ENCODE measurements at places on chromosomes 4 and X. TPM values are rescaled to one million over a fixed set of nuclear protein-coding genes. Genes with fewer than 3 reads are reported as not detected.

DNA sequence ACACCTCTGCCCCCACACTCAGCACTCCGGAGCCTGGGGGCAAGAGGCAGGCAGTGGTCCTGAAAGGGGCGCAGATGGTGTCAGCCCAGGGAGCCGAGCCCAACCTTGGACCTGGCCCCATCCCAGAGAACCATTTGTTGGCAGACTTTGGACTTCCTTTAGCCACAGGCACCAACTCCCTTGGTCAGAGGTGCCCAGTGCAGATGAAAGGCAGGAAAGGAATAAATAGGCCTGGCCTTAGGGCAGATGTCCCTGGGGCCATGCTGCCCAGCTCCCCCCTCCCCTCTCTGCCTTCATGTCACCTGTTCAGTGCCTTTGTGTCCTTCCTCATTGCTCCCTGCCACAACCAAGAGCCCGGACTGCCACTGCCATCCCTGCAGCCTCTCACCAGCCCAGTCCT is 52.8 kb downstream of the SEL1L3 start:
- peaks cover 3% of the 10 kb centered on the region for H3K4me1 ChIP-seq
- H3K27ac ChIP-seq: no peak overlapping the region
- no peaks in the 10 kb centered on the region for H3K27me3 ChIP-seq

DNA sequence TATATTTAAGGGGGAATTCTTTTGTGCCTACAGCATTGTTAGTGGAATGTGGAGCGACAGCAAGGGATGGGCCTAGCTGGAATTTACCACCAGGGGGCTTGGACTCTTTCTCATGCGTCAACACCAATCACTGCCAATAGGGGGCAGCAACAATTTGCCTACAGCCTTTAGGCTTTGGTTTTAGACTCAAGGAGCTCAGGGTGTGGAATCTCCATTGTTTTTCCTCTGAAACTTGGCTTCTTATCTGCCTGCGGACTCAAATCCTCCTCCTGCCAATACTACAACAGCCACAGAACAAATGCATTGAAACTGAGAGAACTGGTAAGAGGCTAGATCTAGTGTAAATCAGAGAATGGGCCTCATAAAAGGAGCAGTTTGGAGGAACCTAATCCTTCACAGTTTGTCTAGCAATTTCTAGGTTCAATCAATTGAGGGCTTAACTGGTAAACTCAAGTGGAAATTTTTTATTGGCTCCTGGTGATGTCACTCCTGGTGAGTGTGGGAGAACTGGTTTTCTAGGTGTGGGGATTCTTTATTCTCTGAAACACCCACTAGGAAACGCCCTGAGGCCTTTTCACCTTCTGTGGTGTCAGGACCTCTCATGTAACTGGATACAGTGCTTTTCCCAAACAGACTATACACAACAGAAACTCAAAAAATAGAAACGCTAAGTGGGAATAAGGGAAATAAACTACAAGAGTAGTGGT is 27.9 kb upstream of the TMSB4X start:
- H3K4me1 ChIP-seq: no peaks in the 10 kb centered on the region
- no peak overlapping the region for H3K4me3 ChIP-seq
- DNase-seq: peak; percentile 86
- no peaks in the 10 kb centered on the region for H3K36me3 ChIP-seq
- H3K27ac ChIP-seq: peak overlapping the region; percentile 6

GRCh38 chrX:68894142-68894512 is 65.3 kb downstream of the EFNB1 start:
- peaks cover 13% of the 10 kb centered on the region for H3K4me1 ChIP-seq
- H3K27ac ChIP-seq: peak overlapping the region; percentile 97
- peak overlapping the region; percentile 54 for H3K4me3 ChIP-seq

GRCh38 chrX:39769748-39770147 is 328.0 kb downstream of the BCOR start:
- no peaks in the 10 kb centered on the region for H3K27me3 ChIP-seq
- H3K4me3 ChIP-seq: no peak overlapping the region
- no peak for DNase-seq

- no peak overlapping the region for H3K4me3 ChIP-seq
- H3K4me1 ChIP-seq: peaks cover 3% of the 10 kb centered on the region
- DNase-seq: no peak
- no peaks in the 10 kb centered on the region for H3K27me3 ChIP-seq
Observed at GRCh38 chr4:41506130-41506529, 31.8 kb upstream of the LIMCH1 start.

- no peak overlapping the region for H3K27ac ChIP-seq
- DNase-seq: no peak
- no peak overlapping the region for H3K4me3 ChIP-seq
- no peaks in the 10 kb centered on the region for H3K27me3 ChIP-seq
Observed at GRCh38 chr4:180197471-180197870, 2045.7 kb upstream of the TENM3 start.

DNA sequence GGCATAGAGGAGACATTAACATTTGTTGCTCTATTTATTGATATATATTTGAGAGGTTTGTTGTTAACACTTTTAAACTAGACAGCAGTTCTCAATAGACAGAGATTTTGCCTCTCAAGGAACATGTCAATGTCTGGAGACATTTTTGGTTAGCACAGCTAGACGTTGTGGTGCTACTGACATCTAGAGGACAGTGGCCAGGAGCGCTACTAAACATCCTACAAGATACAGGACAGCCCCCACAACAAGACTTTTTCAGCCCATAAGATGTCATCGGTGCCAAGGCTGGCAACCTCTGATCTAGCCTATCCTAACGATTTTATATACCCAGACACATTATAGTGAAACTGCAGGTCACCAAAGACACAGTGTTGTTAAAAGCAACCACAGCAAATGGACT is 18.4 kb upstream of the CTSO start:
- no peak overlapping the region for H3K27ac ChIP-seq
- no peaks in the 10 kb centered on the region for H3K36me3 ChIP-seq

- H3K4me1 ChIP-seq: no peaks in the 10 kb centered on the region
- no peak for DNase-seq
- H3K27ac ChIP-seq: no peak overlapping the region
- no peaks in the 10 kb centered on the region for H3K27me3 ChIP-seq
- no peaks in the 10 kb centered on the region for H3K36me3 ChIP-seq
Observed at GRCh38 chr4:152920768-152921167, 15.4 kb upstream of the FHDC1 start.

- no peaks in the 10 kb centered on the region for H3K4me1 ChIP-seq
- no peaks in the 10 kb centered on the region for H3K27me3 ChIP-seq
- no peak overlapping the region for H3K4me3 ChIP-seq
- DNase-seq: no peak
Observed at GRCh38 chr4:153366486-153366885, 22.0 kb downstream of the MND1 start.

GRCh38 chr4:185254434-185254833 is 45.0 kb downstream of the SNX25 start:
- H3K4me1 ChIP-seq: no peaks in the 10 kb centered on the region
- no peak overlapping the region for H3K27ac ChIP-seq
- no peaks in the 10 kb centered on the region for H3K36me3 ChIP-seq
- no peak overlapping the region for H3K4me3 ChIP-seq

- no peak overlapping the region for H3K27ac ChIP-seq
- H3K36me3 ChIP-seq: no peaks in the 10 kb centered on the region
- no peak for DNase-seq
- no peak overlapping the region for H3K4me3 ChIP-seq
- H3K27me3 ChIP-seq: no peaks in the 10 kb centered on the region
Observed at GRCh38 chrX:110941906-110942305, 146.3 kb upstream of the CHRDL1 start.

GRCh38 chr4:7015383-7016035 is 27.7 kb upstream of the TADA2B start:
- DNase-seq: no peak
- H3K4me1 ChIP-seq: no peaks in the 10 kb centered on the region
- H3K4me3 ChIP-seq: no peak overlapping the region
- no peak overlapping the region for H3K27ac ChIP-seq
- H3K27me3 ChIP-seq: no peaks in the 10 kb centered on the region

- no peak for DNase-seq
- H3K36me3 ChIP-seq: no peaks in the 10 kb centered on the region
- H3K4me3 ChIP-seq: no peak overlapping the region
- no peaks in the 10 kb centered on the region for H3K4me1 ChIP-seq
- H3K27me3 ChIP-seq: no peaks in the 10 kb centered on the region
Observed at GRCh38 chrX:1323315-1323714, 13.3 kb upstream of the IL3RA start.

GRCh38 chr4:158347556-158347955 is 137.3 kb downstream of the TMEM144 start:
- no peak overlapping the region for H3K27ac ChIP-seq
- H3K36me3 ChIP-seq: no peaks in the 10 kb centered on the region
- no peak overlapping the region for H3K4me3 ChIP-seq
- H3K27me3 ChIP-seq: no peaks in the 10 kb centered on the region
- no peak for DNase-seq

GRCh38 chr4:183920512-183920911 is 15.4 kb downstream of the STOX2 start:
- H3K27me3 ChIP-seq: no peaks in the 10 kb centered on the region
- H3K27ac ChIP-seq: no peak overlapping the region
- H3K36me3 ChIP-seq: no peaks in the 10 kb centered on the region
- H3K4me1 ChIP-seq: no peaks in the 10 kb centered on the region

- no peak overlapping the region for H3K27ac ChIP-seq
- no peak for DNase-seq
- no peak overlapping the region for H3K4me3 ChIP-seq
- no peaks in the 10 kb centered on the region for H3K27me3 ChIP-seq
- no peaks in the 10 kb centered on the region for H3K4me1 ChIP-seq
Observed at GRCh38 chrX:102959471-102959870, 22.4 kb downstream of the RAB40AL start.

GRCh38 chrX:97806238-97806637 is 922.5 kb downstream of the RPA4 start:
- H3K27me3 ChIP-seq: no peaks in the 10 kb centered on the region
- H3K27ac ChIP-seq: no peak overlapping the region
- no peak for DNase-seq
- H3K4me1 ChIP-seq: no peaks in the 10 kb centered on the region

- no peak overlapping the region for H3K4me3 ChIP-seq
- H3K4me1 ChIP-seq: no peaks in the 10 kb centered on the region
- H3K36me3 ChIP-seq: no peaks in the 10 kb centered on the region
- no peaks in the 10 kb centered on the region for H3K27me3 ChIP-seq
- H3K27ac ChIP-seq: no peak overlapping the region
Observed at GRCh38 chr4:145566768-145567167, 52.4 kb upstream of the MMAA start.

The SPRY1 gene
- total RNA-seq: 348 TPM

The STS gene
- total RNA-seq: 7.2 TPM

The KCNIP4 gene
- total RNA-seq: not detected

The ZCCHC18 gene
- 0.21 TPM for total RNA-seq

The NSUN7 gene
- 5.0 TPM for total RNA-seq

The TNIP3 gene
- total RNA-seq: not detected

The CLDN24 gene
- total RNA-seq: not detected

The IL13RA1 gene
- total RNA-seq: 29.6 TPM

The TMEM154 gene
- 1.4 TPM for total RNA-seq

The GAGE2A gene
- total RNA-seq: not detected

The PPBP gene
- not detected for total RNA-seq

The DGKQ gene
- total RNA-seq: 20.1 TPM

The CTSO gene
- total RNA-seq: 7.5 TPM

The KLHL15 gene
- total RNA-seq: 3.1 TPM

The NRK gene
- 3.2 TPM for total RNA-seq

The TEX11 gene
- total RNA-seq: not detected

Data from ascending aorta (tissue), 2 donors.